Caki2 (cell line): ENCODE measurements at places on chromosomes 2 and 18. TPM values are rescaled to one million over a fixed set of nuclear protein-coding genes. Genes with fewer than 3 reads are reported as not detected.

KLHL41 gene
- total RNA-seq = not detected in 2 replicates

TOGARAM2 gene
- not detected in 2 replicates for total RNA-seq

CHRNG gene
- total RNA-seq = not detected in 2 replicates

SLC5A7 gene
- total RNA-seq = not detected in 2 replicates

COL4A3 gene
- total RNA-seq = 3.4 and 3.9 TPM in 2 replicates

ANKRD53 gene
- total RNA-seq = not detected in 2 replicates

PSMA8 gene
- not detected in 2 replicates for total RNA-seq

HMSD gene
- total RNA-seq = not detected in 2 replicates

AAMP gene
- 130 and 189 TPM in 2 replicates for total RNA-seq

RFX8 gene
- not detected in 2 replicates for total RNA-seq

MAPK4 gene
- not detected in 2 replicates for total RNA-seq

ELOA2 gene
- not detected in 2 replicates for total RNA-seq

PLGLB2 gene
- not detected in 2 replicates for total RNA-seq

REG1B gene
- not detected in 2 replicates for total RNA-seq

IL36B gene
- total RNA-seq = not detected in 2 replicates

PSTPIP2 gene
- total RNA-seq = not detected in 2 replicates

PTCD3 gene
- total RNA-seq = 55.5 and 59.2 TPM in 2 replicates

TMEM247 gene
- total RNA-seq = not detected in 2 replicates

RAB27B gene
- total RNA-seq = 0.49 and 1.5 TPM in 2 replicates

USP40 gene
- 12.2 and 23.4 TPM in 2 replicates for total RNA-seq

AQP12B gene
- not detected in 2 replicates for total RNA-seq

STK16 gene
- 45.2 and 60.8 TPM in 2 replicates for total RNA-seq

SLC9A2 gene
- 5.8 and 6.2 TPM in 2 replicates for total RNA-seq

CNTNAP5 gene
- not detected in 2 replicates for total RNA-seq

DNAH6 gene
- 0.10 TPM in 1 of 2 replicates, not detected in the other for total RNA-seq

SH2D6 gene
- total RNA-seq = 0.44 TPM in 1 of 2 replicates, not detected in the other

NT5C1B gene
- not detected in 2 replicates for total RNA-seq

CCDC121 gene
- 3.7 and 6.0 TPM in 2 replicates for total RNA-seq

EFHD1 gene
- 0.57 TPM in 1 of 2 replicates, not detected in the other for total RNA-seq

NPC1 gene
- total RNA-seq = 33.6 and 37.9 TPM in 2 replicates

HTR2B gene
- total RNA-seq = 0.12 and 0.51 TPM in 2 replicates

CAPN14 gene
- 0.57 and 1.6 TPM in 2 replicates for total RNA-seq

MATN3 gene
- total RNA-seq = 2.6 and 3.6 TPM in 2 replicates

PSMD14 gene
- 94.7 and 195 TPM in 2 replicates for total RNA-seq

SERPINB4 gene
- total RNA-seq = not detected in 2 replicates

FSIP2 gene
- total RNA-seq = 0.03 TPM in 1 of 2 replicates, not detected in the other

DSG3 gene
- total RNA-seq = not detected in 2 replicates

KCNG3 gene
- total RNA-seq = 0.51 and 1.9 TPM in 2 replicates

SLC14A1 gene
- total RNA-seq = not detected in 2 replicates

FAM110C gene
- total RNA-seq = 4.3 and 7.7 TPM in 2 replicates

PTH2R gene
- 17.3 and 36.9 TPM in 2 replicates for total RNA-seq

ASPRV1 gene
- total RNA-seq = 0.12 and 0.81 TPM in 2 replicates

LNPK gene
- total RNA-seq = 7.1 and 24.1 TPM in 2 replicates

LYPD6B gene
- not detected in 2 replicates for total RNA-seq

RAPGEF4 gene
- 3.3 TPM in 1 of 2 replicates, not detected in the other for total RNA-seq

SERPINB3 gene
- total RNA-seq = not detected in 2 replicates

RGPD5 gene
- total RNA-seq = 0.81 and 3.3 TPM in 2 replicates

CFC1B gene
- total RNA-seq = not detected in 2 replicates

ASB1 gene
- total RNA-seq = 10.2 and 13.3 TPM in 2 replicates

ABCG5 gene
- 0.14 TPM in 1 of 2 replicates, not detected in the other for total RNA-seq

IGFBP5 gene
- total RNA-seq = 0.07 and 0.26 TPM in 2 replicates

LONRF2 gene
- total RNA-seq = 3.6 and 4.7 TPM in 2 replicates

DUSP19 gene
- 2.6 and 10.3 TPM in 2 replicates for total RNA-seq

DTNA gene
- 0.14 and 0.34 TPM in 2 replicates for total RNA-seq

TNFRSF11A gene
- 1.3 and 4.3 TPM in 2 replicates for total RNA-seq

LAMA1 gene
- 23.4 and 38.2 TPM in 2 replicates for total RNA-seq

TCF7L1 gene
- 0.07 TPM in 1 of 2 replicates, not detected in the other for total RNA-seq

MZT2B gene
- 330 and 444 TPM in 2 replicates for total RNA-seq

UGT1A7 gene
- total RNA-seq = 39.2 and 45.3 TPM in 2 replicates
